Umbilical cord (tissue), 2 donors: ENCODE measurements at places on chromosomes 12 and 14. TPM values are rescaled to one million over a fixed set of nuclear protein-coding genes. Genes with fewer than 3 reads are reported as not detected.

The GPR135 gene
- total RNA-seq = 7.2 TPM

GRCh38 chr12:109310247-109311125, 1.4 kb upstream of the FOXN4 start:
- DNase-seq = no peak

DNA sequence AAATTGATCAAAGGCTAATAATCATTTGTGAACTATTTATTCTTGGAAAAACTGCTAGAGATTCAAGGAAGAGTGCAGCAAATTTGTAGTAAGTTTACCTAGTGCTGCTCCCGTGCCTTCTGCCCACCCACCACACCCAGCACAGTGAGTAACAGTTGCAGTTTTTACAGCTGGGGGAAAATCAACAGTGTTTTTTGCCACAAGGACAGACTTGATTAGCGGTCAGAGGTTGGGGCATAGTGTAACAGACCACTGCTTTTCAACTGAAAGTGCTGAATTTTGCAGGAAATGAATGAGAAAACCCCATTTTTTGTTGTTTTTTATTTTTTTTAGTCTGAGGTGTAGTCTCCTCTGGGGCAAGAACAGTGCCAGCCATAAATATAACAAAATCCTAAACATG, 7.5 kb upstream of the KLRK1 start:
- DNase-seq = no peak

DNA sequence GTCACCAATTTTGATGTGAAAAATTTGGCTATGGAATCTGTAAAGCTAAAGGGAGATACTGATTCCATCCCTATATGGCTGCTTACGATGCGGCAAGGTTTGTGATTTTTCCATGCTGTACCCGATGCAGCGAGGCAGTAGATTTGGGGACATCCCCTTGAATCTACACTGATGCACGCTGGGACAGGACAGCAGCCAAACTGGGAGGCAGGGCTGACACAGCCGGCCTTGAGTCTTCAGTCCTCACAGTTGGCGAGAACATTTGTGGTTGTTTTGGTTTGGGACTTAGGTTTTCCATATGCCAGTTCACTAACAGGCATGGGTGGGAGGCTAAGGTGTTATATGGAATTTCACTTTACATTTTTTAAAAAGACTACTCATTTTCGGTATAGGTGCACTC, 3.8 kb downstream of the GALNT16 start:
- DNase-seq = no peak

The CELA1 gene
- not detected for total RNA-seq

The OVCH1 gene
- total RNA-seq = not detected

DNA sequence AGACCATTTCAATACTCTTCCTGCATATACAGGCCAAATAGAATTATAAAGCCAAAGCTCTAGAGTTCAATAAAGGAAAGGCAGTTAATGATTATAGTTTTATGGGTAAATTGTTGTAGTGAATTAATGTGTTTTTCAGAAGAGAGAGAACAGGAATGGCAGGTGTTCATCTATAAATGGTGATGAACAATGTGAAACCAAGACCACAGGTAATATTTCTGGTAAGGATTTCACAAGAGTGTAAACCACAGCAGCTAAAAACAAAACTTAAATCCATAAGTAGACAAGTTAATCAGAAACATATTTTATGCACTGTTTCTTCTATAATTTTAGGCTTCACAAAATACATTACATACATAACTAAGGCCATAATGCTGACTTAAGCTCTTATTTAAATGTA, 204.4 kb downstream of the SYT1 start:
- no peak for DNase-seq

The ERH gene
- total RNA-seq = 41.9 TPM

The IGFBP6 gene
- 112 TPM for total RNA-seq

GRCh38 chr12:57535764-57536596, 11.0 kb downstream of the DCTN2 start:
- DNase-seq = no peak

The CEBPE gene
- 6.0 TPM for total RNA-seq

DNA sequence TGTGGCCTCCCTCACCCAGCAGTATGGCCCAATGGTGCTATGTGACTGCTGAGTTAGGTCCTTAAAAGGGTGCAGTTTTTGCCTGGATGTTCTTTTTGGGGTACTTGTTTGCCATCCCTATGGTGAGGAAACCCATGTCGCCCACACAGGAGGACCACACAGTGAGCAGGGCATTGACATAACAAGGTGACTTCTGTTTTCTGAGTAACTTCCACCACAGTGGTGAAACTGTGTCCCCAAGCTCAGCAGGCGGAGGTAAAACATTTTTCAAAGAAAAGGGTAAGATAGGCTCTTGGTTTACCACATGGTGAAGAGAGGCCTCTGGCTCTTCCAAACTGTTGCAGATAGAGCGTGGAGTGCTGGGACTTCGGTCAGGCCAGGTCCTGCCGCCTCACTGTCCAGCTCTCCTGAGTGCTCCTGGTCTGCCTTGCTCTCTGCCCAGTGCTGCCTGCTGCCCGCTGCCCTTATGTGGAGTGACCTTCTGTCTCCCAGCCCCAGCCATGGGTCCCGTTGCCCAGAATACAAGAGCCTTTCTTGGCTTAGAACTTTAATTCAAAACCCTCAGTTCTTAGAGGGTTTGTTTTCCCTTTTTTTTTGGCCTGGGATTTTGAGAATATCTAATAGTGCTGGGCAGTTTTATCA, 54.0 kb downstream of the TRAF3 start:
- no peak for DNase-seq

The CINP gene
- total RNA-seq = 19.0 TPM

DNA sequence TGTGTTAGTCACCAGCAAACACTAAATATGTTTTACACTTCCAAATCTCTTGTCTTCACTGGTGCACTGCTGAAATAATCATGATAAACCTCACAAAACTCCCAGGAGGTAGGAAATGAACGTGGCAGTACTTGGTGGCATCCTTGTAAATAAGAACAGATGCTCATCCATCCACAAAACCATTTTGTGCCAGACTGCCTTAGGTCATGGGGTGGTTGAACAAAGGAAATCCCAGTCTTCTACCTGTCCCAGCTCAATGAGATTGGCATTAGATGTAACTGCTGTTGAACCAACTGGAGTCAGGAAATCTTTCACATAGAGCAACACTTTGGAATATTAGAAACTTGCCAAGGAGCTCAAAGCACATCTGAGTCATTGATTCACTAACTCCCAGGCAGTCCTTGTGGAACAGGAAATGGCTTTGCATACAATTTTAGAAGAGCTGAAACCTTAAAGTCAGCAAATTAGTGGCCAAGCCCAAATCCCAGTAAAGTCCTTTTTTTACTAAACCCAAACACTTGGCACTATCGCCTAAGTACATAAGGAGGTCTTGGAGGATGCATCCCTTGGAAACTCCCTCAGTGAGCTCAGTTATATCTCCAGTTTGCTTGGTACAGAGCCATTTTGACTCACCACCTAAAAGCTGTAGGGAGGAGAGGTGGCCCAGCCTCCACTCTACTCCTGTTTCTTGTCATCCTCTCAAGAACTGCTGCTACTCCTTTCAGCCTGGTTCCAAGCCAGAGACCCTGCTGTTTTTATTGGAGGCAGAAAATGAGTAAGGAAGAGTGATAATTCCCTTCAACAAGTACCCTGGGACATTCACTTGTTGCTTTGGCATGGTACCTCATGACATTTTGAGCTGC, 208.0 kb downstream of the NOVA1 start:
- peak; percentile 87 for DNase-seq

DNA sequence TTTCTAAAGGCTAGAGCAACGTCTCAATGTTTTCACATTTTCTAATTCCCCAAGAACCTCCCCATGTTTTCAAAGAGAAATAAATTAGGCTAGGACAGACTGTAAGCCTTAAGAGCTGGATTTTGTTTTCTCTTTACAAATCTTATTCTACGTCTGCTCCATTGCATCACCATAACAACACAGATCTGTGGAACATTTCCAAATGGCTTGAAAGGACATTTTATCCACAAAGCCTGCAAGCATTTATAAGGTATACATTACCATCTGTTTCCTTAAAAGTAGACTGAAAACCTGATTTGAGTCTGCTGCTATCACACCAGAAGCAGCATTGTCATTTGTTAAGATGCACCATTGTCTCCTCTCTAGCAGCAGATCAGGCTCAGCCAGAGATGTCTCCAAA, 115.3 kb upstream of the PLEKHA5 start:
- peak; percentile 95 for DNase-seq

GRCh38 chr12:1283316-1283715, 292.3 kb downstream of the ERC1 start:
- no peak for DNase-seq

The ZDHHC22 gene
- total RNA-seq = 0.24 TPM

DNA sequence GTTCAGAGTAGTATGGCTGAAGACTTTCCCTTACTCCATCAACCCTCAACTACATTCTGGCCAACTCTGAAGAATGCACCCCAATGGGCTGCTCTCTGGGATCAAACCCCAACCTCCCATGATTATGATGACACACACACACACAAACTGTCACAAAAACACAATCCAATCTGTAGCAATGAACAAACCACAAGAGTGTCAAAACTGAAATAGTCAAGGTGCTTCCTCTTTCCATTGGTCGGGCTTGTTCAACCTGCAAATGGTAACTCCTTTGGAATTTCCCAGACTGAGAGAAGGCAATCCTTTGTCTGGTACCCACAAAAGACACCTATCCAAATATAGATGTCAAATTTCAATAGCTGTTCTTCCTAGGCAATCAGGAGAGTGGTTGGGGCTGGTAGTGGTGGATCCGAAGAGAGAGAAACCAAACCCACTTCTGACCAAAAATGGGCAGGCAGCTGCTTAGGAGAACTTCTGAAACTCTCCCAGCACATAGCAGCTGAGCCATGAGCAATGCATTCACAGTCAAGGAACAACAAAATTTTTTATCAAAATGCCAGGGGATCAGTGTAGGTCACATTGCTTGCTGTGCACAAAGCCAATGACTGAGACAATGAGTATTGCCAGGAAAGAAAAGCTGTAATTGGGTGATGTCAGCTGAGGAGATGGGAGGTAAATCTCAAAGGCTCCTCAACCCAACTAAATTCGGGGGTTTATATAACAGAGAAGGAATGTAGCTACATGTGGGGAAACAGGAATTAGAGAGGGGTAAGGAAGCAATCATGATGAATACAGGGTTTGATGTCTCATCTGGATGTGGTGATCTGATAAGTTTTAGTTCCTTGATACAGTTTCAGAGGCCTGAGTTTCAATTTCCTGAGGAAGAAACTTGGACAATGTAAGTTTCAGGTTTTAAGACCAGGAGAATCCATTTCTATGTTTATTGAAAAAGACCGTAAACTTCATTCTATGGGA, 191.4 kb downstream of the KITLG start:
- no peak for DNase-seq

The KRT6C gene
- 2.6 TPM for total RNA-seq

GRCh38 chr12:69171881-69172280, 67.5 kb upstream of the CPSF6 start:
- DNase-seq = no peak

DNA sequence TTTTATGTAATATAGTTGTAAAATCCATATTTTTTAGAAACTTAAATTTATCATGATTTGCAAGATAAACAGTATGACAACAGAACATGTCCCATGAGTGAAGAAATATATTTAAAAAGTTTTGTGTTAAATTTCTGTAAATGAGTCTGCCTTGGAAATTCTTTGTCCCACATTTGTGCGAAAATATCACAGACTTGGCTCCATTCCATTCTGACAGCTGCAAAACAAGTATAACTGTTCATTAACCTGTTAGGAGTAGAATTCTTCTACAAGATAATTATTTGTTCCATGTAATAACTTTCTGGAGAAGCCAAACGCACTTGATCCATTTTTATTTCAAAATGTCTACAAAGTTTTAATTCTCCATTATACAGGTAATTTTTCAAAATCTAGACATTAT, 37.9 kb downstream of the MDM1 start:
- peak; percentile 20 for DNase-seq

The SRGAP1 gene
- 6.7 TPM for total RNA-seq

- DNase-seq = peak; percentile 90
Measured at GRCh38 chr14:104424406-104425072, 155.0 kb upstream of the C14orf180 start.

The DNAJC22 gene
- total RNA-seq = 5.1 TPM

The SERPINA12 gene
- not detected for total RNA-seq

DNA sequence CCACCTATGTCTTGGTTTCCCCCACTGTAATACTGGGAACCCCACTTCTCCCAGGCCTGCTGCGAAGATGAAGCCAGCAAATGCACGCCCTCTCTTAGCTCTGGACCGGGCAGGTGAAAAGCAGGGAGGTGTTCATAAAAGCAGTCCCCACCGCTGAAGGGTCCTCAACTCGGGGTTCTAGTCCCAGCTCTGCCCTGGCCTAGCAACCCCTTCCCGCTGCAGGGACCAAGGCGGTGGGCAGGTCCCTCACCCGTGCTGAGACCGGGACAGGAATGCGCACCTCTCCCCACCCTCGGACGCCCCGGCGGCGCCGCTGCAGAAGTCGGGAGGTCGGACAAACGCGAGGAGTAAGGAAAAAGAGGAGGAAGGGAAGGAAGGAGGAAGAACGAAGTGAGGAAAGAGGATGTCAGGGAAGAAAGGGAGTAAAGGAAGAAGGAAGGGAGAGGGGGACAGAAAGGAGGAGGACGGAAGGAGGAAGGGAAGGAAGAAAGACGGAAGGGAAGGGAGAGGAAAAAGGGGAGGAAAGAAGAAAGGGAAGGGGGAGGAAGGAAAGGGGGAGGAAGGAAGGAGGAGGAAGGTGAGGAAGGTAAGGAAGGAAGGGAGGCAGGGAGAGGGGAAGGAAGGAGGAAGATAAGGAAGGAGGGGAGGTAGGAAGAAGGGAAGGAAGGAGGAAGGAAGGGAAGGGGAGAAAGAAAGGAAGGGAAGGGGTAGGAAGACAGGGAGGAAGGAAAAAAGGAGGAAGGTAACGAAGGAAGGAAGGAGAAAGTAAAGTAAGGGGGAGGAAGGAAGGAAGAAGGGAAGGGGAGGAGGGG, 701 bp downstream of the SPRING1 start:
- no peak for DNase-seq

GRCh38 chr12:22206111-22206728, 128.3 kb downstream of the ST8SIA1 start:
- DNase-seq = peak; percentile 15

- DNase-seq = peak; percentile 46
Measured at GRCh38 chr12:128069359-128069997, 197.5 kb upstream of the TMEM132C start.

The ESR2 gene
- 1.2 TPM for total RNA-seq

The REM2 gene
- total RNA-seq = not detected

- DNase-seq = no peak
Measured at GRCh38 chr12:115035535-115036107, 351.6 kb upstream of the TBX3 start.

The KRT85 gene
- total RNA-seq = not detected
